ENCODE measurements at places on chromosomes 6 and 20.

- DNase-seq: no peak
These were observed 6.1 kb downstream of the COL21A1 start for GRCh38 chr6:56241124-56241802.

DNA sequence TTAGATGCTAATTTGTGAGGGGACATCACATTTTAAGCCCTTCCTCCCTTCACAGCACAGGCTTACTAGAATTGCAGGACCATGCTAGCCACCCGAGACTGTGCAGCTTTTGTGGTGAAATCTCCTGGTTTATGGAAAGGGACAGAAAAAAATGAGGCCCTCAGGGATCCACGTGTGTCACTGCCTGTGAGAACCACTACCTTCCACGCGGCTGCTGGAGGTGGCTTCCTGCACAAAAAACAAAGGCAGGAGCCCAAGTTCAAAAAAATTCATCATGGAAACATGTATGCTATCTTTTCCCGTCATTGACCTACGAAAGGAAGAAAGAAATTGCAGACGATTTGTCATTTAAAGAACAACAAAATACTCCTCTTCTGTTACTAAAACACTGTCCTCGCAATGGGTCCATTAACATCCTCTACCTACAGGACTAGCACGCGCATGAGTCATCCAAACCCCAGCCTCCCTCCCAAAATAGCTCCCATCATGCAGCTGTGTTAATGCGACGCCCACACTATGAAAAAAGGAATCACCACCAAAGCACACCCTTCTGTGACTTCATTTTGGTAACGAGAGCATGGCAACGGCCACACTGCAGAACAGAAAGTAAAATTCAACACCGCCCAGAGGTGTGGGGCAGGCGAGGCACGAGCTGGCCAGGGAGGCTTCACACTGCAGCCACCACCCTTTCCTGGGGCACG, 45.7 kb downstream of the RAMACL start:
- no peak for DNase-seq

DNA sequence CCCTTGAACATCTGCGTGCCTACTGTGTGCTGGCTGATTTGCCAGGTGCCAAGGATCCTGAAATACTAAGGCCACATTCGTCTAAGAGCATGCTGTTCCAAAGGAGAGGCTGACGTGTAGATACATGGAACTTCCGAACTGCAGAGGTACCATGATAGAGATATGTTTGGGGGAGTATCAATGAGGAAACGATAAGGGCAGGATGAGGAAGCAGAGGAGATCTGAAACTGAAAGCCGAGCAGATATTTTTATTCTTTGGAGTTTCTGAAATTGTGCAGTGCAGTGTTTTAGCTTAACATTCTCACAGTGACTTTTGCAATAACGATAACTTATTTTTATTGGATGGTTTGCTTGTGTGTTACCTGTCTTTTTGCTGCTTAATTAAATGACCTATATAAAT, 24.3 kb downstream of the BMP6 start:
- no peak for DNase-seq

DNA sequence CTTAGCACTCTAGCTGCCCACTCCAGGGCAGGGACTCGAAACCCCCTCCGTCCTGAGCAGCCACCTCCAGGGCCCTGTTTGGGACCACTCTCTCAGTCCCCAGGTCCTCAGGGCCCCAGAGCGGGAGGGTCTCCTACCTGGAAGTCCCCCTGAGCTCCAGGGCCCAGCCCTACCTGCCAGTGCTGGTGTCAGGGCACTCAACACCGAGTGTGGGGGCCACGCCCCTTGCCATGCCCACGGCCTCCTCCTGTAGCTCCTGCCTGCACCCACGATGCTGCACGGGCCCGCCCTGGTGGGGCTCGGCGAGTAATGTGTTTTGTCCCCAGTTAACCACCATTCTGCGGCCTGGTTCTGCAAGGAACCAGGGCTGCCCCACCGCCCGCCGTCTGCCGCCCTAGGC, 21.5 kb downstream of the SPDEF start:
- DNase-seq: no peak

DNA sequence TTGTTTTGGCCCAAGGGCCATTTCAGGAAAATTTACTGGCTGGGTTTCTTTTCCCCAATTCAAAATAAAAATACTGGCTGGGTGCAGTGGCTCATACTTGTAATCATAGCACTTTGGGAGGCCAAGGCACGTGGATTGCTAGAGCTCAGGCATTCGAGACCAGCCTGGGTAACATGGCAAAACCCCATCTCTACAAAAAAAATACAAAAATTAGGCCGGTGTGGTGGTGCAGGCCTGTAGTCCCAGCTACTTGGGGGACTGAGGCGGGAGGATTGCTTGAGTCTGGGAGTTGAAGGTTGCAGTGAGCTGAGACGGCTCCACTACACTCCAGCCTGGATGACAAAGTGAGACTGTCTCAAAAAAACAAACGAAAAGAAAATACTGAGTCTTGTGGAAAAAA, 60.0 kb downstream of the NINL start:
- DNase-seq: no peak

DNA sequence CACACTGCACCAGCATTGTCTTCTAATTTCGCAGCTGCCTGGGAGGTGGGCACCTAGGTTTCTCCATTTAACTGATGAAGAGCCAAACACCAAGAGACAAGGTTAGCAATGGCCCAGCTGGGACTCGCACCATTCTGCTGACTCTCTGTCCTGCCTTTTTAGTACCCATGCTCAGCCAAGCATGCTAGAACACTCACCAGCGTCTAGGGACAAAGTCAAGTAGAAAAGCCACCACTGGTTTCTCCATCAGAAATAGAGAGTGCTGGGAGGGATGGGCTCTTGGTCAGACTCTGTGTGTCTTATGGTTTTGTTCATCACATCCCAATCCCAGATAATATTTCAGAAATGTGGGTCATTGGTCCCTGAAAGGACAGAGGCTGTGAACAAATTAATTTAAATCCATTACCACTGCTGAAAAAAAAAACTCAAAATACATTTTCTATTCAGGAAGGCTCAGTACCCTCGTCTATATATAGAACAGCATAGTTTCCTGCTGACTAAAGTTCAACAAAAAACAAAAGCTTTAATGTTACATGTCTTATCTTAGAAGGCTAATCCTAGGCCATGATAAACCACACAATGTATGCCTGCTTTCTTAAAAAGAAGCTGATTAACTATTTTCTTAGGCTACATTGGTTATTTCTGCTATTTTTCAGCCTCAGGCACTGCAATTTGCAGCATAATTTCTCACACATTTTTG, 111.0 kb downstream of the TBC1D7 start:
- peak; percentile 2 for DNase-seq

- DNase-seq: peak; percentile 39
These were observed 207.5 kb downstream of the FOXC1 start for GRCh38 chr6:1817033-1817761.

All from skeletal muscle cell (primary cell).